Activated B cell treated with CpG ODN at 0.5 μM for 24 hours (primary cell): ENCODE measurements at places on chromosomes 5 and 9. TPM values are rescaled to one million over a fixed set of nuclear protein-coding genes. Genes with fewer than 3 reads are reported as not detected.

The C9 gene
- total RNA-seq = not detected in 2 replicates

GRCh38 chr5:135707302-135707701, 127.2 kb upstream of the SLC25A48 start:
- DNase-seq = no peak

The TYRP1 gene
- total RNA-seq = not detected in 2 replicates

- no peak for DNase-seq
Measured at GRCh38 chr5:9265441-9266287, 280.2 kb downstream of the SEMA5A start.

DNA sequence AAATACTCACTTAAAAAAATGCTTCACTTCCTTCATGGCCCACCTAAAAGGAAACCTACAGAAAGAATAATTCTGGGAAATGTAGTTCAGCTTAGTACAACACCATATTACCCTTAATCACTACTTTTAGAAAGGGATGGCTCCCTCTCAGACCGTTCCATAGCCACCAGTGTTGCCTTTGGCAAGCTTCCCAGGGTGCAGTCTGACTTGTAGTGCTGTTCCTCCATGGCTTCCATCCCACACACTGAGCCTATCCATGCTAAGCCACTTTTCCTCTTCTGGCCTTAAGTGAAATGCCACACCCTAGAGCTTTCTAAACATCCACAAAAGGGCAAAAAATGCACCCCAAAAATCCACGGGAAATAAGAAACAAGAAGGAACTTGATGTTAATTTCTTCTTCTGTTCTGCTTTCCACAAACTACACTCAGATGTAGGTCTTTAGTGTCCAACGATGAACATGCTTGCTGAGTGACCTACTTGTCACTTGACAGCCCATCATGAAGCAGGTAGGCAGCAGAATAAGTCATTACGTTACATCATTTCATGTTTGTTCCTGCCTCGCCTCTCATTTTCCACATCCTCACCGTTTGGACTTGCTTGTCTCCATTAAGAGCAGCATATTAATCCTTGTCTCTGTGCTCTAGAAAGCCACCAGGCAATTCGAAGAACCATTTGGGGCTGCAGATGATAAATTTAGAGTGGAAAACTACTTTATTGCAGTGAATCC, 391.1 kb upstream of the GRAMD2B start:
- no peak for DNase-seq

The SLC1A3 gene
- total RNA-seq = 0.44 and 0.82 TPM in 2 replicates

The AP3S1 gene
- total RNA-seq = 41.5 and 43.2 TPM in 2 replicates

The ERMP1 gene
- total RNA-seq = 7.3 and 7.5 TPM in 2 replicates

GRCh38 chr9:25704800-25705199, 26.6 kb upstream of the TUSC1 start:
- no peak for DNase-seq

DNA sequence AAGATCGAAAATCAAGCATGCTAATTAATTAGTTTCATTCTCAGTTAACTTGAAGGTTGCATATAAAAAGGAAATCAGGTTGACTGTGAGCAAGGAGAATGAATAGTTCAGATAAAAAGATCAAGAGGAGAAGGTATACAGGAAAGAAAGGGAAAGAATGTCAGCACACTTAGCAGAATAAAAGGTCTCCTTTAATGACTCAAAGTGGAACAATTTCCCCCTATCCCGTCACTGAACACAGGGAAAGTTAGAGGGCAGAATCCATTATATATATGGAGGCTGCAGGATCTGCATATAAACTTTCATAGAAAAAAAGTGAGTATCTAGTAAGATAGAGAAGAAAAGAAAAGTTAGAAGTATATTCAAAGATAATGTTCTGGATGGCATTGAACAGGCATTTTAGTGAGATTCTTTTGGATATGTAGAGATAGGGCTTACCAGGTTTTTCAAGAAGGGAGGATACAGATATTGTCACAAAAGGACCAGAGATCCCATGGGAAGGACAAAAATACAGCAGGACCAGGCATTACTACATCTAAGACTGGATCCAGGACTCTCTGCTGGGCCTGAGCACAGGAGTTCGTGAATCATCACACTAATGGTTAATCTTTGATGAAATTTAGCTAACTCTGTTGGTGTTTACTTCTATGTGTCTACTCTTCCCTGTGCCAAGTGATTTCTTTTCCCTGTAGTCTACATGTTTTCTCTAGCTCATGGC, 988.2 kb upstream of the ARRDC3 start:
- DNase-seq = no peak

- DNase-seq = no peak
Measured at GRCh38 chr5:133696782-133697507, 84.6 kb upstream of the FSTL4 start.

GRCh38 chr5:132439521-132440089, 51.0 kb downstream of the IRF1 start:
- DNase-seq = no peak

DNA sequence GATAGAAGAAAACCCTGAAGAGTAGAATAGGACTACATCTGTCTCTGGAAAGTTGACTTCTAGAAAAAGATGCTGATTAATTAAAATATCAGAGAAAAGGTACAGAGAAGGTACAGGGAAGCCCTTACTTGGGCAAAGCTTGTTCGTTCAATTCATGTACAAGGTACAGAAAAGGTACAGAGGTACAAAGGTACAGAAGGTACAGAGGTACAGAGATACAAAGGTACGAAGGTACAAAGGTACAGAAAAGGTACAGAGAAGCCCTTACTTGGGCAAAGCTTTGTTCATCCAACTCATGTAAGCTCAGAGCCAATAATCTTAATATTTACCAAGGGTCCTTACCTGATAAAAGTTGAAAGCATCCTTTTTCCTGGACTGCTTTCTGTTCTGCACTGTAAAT, 182.3 kb downstream of the PCSK1 start:
- no peak for DNase-seq

- no peak for DNase-seq
Measured at GRCh38 chr5:65391591-65391990, 90.1 kb downstream of the ADAMTS6 start.

The CDKN2B gene
- 0.32 and 0.38 TPM in 2 replicates for total RNA-seq

The ADAMTSL2 gene
- not detected in 2 replicates for total RNA-seq

The OLFM1 gene
- not detected in 2 replicates for total RNA-seq

GRCh38 chr5:142186514-142186856, 77.9 kb downstream of the NDFIP1 start:
- DNase-seq = no peak

The DNAJC21 gene
- total RNA-seq = 44.0 and 48.0 TPM in 2 replicates

- no peak for DNase-seq
Measured at GRCh38 chr9:116074658-116075057, 78.9 kb upstream of the PAPPA start.

The SH3PXD2B gene
- total RNA-seq = 0.02 TPM in 1 of 2 replicates, not detected in the other

DNA sequence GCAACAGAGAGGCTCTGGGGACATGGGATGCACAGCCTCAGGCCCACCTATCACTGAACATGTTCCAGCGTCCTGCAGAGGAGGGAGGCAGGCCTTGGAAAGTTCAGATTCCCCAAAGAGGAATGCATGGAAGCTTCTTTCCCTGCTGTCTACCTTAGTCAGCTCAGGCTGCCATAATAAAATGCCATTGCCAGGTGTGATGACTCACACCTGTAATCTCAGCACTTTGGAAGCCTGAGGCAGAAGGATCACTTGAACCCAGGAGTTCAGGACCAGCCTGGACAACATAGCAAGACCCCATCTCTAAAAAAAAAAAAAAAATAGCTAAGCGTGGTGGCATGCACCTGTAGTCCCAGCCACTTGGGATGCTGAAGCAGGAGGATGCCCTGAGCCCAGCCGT, 24.5 kb upstream of the TOR1B start:
- no peak for DNase-seq

DNA sequence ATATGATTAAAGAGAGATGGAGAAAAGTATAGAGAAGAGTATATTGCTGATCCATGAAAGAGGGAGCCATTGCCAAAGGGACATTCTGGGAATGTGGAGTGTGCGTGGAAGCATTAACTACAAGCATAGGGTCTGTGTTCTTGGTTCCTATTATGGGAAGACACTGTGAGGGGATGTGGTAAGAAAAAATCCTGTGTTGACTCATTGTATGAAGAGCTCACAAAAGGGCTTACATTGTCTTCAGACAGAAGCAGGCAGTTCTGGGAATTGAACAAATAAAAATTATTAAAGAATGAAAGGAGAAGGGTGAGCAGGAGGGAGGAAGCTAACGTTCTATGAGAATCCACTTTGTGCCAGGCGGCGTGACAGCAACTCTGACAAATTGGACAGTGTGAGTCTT, 250.4 kb upstream of the CHD1 start:
- no peak for DNase-seq

The DCTN3 gene
- total RNA-seq = 63.9 and 64.3 TPM in 2 replicates

DNA sequence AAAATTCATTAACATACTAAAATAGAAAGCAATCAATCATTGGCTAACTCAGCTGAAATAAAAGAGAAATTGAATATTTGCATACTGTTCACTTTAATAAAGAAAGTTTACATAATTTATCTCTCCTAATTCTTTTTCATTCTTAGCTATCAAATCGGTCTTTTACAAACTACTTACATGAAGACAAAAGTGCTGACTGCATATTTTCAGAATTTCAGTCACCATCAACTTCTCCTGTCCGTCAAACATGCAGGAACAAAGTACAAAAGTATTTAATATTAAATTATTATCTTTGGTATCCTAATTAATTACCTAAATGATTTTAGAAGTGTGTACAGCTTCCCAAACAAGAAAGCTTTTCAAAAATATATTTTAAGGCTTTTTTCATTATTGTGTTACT, 248.4 kb downstream of the CYLC2 start:
- no peak for DNase-seq

DNA sequence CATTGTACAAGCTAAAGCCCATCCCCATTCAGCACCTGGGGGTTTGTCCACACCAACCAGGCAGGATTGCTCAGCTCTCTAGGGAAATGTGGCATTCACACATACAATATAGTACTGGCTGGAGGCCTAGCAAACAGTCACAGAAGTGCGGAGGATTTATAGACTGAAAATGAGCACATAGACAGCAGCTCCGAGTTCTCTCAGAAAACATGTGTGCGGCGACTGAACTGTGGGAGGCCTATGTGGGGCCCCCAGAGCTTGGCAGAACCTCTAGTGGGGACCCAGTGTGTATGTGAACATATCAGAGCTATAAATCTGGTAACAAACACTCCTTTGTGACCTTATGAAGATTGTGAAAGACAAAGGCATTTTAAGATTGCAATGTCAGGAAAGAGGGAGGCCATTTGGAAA, 431.1 kb downstream of the DTWD2 start:
- DNase-seq = no peak

The RPP25L gene
- 17.5 and 18.9 TPM in 2 replicates for total RNA-seq

GRCh38 chr9:90287567-90288274, 354.9 kb downstream of the DIRAS2 start:
- DNase-seq = no peak

GRCh38 chr5:19001054-19001453, 986.9 kb downstream of the CDH18 start:
- DNase-seq = no peak

The CCL21 gene
- total RNA-seq = not detected in 2 replicates

The RNF183 gene
- total RNA-seq = not detected in 2 replicates

- no peak for DNase-seq
Measured at GRCh38 chr5:135487839-135488514, 35.8 kb upstream of the TIFAB start.

The NR4A3 gene
- total RNA-seq = 20.7 and 21.5 TPM in 2 replicates

- no peak for DNase-seq
Measured at GRCh38 chr9:6620353-6620752, 25.2 kb downstream of the GLDC start.

The NOXA1 gene
- 2.6 and 3.9 TPM in 2 replicates for total RNA-seq

DNA sequence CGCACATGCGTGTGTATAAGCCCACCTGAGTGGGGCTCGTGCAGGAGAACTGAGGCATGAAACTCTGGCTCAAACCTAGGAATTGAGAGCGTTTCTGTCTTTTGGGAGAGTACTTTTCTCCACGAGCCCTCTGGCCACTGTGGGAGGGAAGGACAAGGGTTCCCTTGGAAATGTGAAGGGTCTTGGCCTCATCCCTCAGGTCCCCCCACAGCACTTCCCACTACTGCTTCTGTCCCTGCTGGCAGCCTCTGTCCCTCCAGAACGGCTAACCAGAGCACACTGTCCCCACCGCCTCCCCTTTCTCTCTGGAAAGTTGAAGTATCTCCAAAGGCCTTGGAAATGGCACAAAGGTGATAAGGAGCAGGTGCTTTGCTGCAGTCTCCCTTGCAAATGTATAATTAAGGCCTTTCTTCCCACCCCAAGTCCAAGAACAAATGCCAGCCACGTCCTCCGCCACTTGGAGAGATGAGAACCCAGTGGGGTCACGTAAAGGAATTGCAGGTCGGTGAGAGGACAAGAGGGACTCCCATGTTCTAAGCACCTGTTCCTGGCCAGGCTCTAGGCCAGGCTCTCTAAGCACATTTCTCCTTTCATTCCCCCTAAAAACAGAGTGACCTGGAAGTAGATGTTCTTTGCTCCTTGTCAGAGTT, 107.9 kb upstream of the LMX1B start:
- no peak for DNase-seq

DNA sequence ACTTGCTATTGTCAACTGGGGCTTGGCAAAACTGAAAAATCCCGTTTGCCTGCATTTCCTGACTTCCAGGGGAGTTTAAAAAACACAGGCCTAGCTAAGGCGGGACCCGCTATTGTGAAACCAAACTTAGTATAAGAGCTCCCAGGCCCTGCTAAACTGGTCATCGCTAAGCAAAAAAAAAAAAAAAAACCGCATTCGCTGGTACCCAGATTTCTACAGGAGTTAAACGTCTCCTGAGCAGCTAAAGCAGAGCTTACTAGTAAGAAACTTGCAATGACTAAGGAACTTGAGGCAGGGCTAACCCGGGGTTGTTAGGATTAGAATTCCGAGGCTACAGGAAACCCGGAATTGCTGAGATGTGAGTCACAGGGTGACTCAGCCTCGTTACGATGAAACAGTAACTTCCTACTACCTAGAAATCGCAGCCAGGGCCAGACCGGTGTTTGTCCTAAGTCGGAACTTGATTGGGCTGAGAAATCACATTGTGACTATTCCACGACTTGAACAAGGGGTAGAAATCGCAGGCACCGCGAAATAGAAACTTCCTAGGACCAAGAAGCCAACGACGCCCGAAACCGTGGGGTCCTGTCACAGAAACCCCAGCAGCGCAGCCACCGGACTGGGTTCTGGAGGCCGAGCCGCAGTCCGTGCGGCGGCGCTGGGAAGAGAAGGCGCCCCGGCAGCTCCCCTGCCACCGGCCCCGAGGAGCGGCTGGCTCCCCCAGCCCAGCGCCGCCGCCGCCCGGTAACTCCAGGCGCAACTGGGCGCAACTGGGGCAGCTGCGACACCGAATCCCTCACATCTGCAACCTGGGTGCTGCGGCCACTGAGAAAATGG, 89.4 kb downstream of the ANXA2R start:
- DNase-seq = no peak

The ENHO gene
- not detected in 2 replicates for total RNA-seq

GRCh38 chr9:36187414-36187813, 3.3 kb upstream of the CLTA start:
- DNase-seq = no peak

- no peak for DNase-seq
Measured at GRCh38 chr9:74147906-74148305, 349.2 kb upstream of the RORB start.

GRCh38 chr9:135239100-135239768, 151.8 kb downstream of the OLFM1 start:
- DNase-seq = no peak

DNA sequence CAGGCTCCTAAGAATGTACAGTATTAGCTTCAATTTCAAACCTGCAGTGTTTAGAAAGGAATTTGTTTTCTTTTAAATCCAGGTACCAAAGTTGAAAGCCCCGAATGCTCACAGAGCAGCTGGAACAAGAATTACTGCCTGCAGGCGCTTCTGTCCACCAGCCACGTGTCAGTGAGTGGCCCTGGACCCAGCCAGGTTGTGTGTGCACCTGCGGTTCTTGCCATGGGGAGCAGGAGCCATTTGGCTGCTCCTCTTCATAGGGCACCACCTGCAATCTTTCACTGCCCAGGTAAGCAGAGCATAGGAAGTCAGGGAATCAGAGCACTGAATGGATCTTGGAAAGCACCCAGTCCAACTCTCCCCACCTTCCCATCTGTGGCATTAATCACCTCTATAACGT, 79.5 kb upstream of the PIP5K1B start:
- DNase-seq = no peak
